ENCODE measurements at places on chromosomes 2 and 18.

- DNase-seq, result no peak
Measured at GRCh38 chr18:22163416-22164161, 5.8 kb upstream of the GATA6 start.

DNA sequence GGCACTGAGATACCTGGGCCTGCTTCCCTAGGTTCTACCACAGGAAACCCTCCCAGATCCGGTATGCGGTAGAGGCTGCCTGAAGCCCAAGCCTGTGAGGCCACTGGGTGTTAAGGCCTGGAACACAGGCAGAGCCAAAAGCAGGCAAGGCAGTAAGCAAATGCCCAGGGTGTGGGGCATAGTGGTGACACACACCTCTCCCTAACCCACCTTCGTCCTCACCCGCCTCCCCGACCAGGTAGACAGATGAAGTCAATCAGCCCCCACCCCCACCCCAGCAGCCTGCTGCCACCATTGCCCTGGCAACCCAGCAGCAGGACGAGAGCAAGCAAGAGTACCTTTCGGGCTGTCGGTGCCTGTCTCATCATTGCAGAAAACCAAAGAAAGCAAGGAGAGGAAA, 6.1 kb downstream of the DCTN1 start:
- no peak for DNase-seq

- no peak for DNase-seq
Measured at GRCh38 chr2:211354481-211354880, 798.1 kb downstream of the CPS1 start.

- peak; percentile 74 for DNase-seq
Measured at GRCh38 chr2:30505500-30506180, 58.6 kb downstream of the LCLAT1 start.

Measured in NCI-H82 (cell line).